ENCODE measurements at places on chromosomes 16 and 17.

- DNase-seq = no peak
Measured at GRCh38 chr16:68473358-68474070, 25.2 kb upstream of the SMPD3 start.

DNA sequence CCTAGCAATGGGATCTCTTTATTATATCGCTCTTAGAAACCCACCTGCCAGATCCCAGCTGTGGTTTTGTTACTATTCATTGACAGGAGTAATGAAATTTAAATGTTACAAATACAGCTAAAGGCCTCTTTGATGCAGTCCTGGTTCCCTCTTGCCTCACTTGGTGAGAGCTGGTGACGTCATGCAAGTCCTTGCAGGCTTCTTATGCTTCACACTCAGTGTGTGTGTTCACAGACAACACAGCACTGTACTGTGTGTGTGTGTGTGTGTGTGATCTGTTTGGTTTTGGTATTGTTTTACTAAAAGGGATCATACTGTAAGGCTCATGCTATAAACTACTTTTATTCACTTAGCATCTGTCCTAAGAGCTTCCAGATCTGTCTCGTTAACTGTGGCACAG lies 75.0 kb downstream of the USP22 start:
- no peak for DNase-seq

- DNase-seq = no peak
Measured at GRCh38 chr16:23670137-23670776, 8.4 kb upstream of the PLK1 start.

DNA sequence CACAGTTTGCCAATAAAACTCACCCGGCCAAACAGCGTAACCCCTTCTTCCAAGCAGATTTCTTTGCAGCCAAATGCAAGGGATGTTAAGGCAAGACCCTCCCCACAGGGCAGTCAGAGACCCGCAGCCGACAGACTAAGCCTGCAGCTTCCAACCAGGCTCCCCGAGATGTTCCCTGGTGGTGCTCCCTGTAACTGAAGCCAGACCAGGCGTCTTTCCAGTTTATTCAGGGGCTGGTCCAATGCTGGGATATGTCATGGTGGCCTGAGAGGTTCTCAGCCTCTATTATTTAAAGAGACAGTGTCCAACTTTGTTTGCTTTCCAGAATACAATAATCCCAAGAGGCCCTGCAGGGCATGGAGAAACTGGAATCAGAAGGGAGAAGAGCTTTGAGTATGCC lies at the start of gene PMP22:
PMP22 (minus strand) TSS at position 196 of the 400 bp plus-strand sequence. CDS start 4,599 bp downstream, outside the sequence.
- DNase-seq = no peak

- no peak for DNase-seq
Measured at GRCh38 chr17:31518478-31518877, 127.0 kb downstream of the RAB11FIP4 start.

DNA sequence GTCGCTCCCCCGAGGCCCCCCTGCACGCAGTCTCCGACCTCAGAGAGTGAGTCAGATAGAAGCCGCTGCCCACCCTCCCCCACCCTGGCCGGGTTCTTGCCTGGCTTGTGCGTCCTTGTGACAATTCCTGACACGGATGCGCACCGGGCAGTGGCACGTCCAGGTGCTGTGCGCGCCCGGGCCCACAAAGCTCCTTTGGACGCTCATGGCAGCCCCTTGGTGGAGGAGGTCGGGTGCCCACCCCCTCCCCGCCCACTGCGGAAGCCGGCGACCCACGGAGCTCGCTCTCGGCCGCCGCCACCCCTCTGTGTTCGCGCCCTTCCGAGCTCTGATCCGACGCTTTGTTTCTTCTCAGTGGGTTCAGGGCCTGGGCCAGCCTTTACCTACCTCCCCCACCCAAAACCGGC lies 662 bp upstream of the TUBB3 start:
- DNase-seq = no peak

DNA sequence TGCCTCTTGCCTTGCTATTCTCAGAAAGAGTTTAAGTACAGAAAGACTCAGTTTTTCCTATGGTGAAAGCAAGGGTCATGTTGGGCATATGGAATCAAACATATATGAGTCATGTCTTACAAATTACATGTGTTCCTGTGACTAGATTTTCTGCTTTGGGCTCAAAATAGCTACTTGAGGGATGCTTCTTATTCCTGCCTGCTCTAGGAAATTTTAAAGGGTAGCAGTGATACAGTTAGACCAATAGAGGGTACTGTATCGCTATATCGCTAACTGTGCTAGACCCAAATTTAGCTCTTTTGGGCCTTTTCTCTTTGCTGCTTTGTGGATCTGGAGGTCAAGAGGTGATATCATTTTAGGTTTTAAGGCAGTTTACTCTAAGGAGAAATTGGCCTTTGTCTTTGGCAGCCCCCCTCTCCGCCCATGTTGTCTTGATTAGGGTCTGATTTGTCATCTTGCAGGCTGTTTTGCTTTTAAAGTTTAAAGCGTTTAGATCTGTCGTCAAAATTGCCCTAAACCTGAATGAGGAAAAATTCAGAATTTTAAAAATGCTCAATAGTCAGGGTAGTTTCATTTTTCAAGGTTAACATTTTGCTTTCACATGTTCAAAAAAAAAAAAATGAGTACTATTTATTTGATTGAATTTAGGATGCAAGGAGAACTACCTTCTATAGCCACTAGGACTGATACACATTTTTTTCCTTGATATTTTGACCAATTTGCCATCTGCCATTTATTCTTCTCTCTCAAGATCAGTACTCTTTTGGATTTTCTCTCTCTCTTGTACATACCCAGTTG lies 8.8 kb downstream of the NFATC3 start:
- no peak for DNase-seq

- DNase-seq = no peak
Measured at GRCh38 chr16:57615813-57616212, 12.6 kb upstream of the ADGRG1 start.

GRCh38 chr17:72205357-72205756 lies 84.5 kb downstream of the SOX9 start:
- no peak for DNase-seq

DNA sequence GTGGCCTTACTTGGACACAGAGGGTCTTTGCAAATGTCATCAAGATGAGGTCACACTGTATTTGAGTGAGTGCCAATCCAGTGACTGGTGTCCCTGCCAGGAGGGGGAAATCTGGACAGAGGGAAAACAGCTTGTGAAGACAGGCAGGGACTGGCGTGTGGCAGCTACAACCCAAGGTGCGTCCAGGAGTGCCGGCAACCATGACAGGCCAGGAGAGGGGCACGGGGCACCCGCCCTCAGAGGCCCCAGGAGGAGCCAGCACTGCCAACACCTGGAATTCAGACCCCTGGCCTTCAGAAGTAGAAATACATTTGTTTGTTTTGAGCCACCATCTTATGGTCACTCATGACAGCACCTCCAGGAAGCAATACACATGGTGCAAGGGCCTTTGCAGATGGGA lies 225.7 kb downstream of the CPPED1 start:
- DNase-seq = no peak

GRCh38 chr16:87733190-87733589 lies 32.6 kb downstream of the KLHDC4 start:
- no peak for DNase-seq

DNA sequence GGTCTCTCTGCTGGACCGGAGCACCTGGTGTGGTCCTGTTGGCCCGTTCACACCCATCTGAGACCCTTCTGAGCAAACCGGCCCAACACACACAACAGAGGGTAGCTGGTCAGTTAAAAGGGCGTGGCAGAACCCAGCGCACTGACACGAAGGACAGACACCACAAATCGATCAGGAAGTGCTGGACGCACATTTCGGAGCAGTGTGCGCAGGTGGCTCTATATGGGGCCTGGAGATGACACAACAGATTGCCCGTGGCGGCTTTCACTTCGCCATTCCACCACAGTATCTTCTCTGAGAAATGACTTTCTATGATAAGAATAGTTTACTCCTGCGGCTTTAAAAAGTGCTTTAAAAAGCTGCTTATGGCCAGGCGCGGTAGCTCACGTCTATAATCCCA lies 12.5 kb downstream of the CCDC57 start:
- DNase-seq = no peak

GRCh38 chr16:66406534-66407221 lies 20.4 kb upstream of the BEAN1 start:
- peak; percentile 80 for DNase-seq

DNA sequence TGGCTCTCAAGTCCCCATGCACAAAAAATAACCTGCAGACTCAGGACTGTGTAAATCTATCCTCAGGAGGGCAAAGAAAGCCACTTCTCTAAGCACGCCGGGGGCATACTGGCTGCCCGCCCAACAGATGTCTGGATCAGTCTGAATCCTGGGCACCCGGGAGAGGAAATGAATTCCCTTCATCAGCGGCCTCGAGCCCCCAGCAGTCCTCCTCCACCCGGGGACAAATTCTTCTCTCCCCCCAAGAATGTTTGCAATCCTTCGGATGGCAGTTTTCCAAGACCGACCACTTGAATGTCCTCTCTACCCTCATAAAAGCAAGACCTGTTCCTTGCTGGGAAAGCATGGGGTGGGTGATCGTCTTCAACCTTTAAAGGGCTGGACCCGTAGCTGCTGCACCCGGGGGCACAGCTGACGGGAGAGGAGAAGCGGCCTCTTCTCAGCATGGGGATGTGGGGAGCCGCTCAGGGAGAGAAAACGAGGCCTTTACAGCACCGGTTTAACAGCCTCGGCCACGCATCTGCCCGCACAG lies 9.4 kb upstream of the MAP2K3 start:
- DNase-seq = no peak

GRCh38 chr17:19812407-19812806 lies 55.3 kb downstream of the ULK2 start:
- DNase-seq = no peak

- no peak for DNase-seq
Measured at GRCh38 chr16:10266809-10267208, 84.6 kb upstream of the GRIN2A start.

DNA sequence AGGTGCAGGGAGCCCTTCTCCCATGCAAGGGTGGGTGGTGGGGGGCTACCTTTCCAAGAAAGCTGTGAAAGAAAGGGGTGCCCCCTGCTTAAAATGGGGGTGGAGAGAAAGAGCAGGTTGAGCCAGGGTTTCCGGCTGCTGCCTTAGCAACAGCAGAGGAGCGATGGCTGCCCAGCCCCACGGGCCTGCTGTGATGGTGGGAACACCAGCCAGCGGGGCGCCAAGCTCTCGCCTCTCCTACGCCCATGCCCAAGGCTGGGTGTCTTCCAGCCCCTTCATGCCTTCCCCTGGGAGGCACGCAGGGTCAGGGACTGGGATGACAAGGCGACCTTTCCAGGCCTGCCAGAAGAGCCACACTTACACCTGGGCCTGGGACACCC lies 3.0 kb downstream of the FMNL1 start:
- DNase-seq = no peak

DNA sequence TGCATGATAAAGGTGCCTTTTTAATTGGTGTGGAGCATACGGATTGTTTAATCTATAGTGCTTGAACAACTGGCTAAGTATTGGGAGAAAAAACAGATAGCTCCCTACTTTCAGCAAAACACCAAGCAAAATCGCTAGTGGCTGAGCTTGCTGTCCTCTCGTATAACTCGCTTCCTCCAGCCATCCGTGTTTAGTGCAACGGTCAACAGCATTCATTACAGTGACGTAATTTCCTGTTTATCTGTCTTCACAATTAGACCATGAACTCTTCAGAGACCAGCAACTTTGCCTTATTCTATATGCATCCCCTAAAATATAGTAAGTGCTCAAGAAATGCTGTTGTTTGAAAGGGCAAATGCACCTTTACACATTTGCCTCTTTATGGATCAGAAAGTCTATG lies 511.9 kb downstream of the HAPSTR1 start:
- no peak for DNase-seq

DNA sequence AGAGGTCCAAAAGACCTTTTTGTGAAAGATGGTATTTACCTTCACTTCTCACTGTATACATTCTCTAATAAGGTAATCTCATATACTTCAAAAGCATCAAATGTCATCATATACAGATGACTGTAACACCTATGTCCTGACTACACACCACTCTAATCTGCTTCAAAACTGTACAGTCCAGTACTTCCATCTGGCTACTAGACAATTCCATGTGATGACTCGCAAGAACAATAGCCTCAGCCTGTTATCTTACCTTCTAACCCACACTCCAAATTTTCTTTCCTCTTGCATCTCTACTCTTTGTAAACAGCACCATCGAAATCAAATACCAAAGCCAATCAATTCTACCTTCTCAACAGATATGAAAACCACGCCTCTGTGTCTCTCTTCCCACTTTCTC lies 24.1 kb downstream of the MYO1D start:
- no peak for DNase-seq

- DNase-seq = no peak
Measured at GRCh38 chr17:29619251-29619650, 3.5 kb downstream of the CORO6 start.
